ENCODE measurements at places on chromosomes 1 and 21.
A peak's percentile ranks its signal among the peaks of the same experiment; 100 is the strongest.

DNA sequence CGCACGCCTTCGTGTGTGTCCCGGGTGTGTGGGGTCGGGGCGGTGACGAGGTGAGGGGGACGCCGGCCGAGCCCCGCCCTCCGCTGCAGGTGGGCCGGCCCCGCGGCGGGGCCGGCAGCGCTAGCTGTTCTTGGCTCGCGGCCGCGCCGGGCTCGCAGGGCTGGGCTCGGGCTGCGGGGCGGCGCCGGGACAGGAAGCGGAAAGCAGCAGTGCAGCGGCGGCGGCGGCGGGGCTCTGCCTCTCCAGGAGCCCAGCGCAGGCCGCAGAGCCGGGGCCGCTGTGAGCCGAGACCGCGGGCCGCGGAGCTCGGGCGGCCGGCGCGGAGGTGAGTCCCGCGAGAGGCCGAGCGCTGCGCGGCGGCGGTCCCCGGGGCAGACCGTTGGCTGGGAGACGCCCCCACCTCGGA lies at the start of gene VANGL1:
Gene VANGL1, plus strand, starts transcription at position 209 of the 406 bp plus-strand sequence. CDS start 9,444 bp downstream, outside the sequence.
- no peak for DNase-seq

DNA sequence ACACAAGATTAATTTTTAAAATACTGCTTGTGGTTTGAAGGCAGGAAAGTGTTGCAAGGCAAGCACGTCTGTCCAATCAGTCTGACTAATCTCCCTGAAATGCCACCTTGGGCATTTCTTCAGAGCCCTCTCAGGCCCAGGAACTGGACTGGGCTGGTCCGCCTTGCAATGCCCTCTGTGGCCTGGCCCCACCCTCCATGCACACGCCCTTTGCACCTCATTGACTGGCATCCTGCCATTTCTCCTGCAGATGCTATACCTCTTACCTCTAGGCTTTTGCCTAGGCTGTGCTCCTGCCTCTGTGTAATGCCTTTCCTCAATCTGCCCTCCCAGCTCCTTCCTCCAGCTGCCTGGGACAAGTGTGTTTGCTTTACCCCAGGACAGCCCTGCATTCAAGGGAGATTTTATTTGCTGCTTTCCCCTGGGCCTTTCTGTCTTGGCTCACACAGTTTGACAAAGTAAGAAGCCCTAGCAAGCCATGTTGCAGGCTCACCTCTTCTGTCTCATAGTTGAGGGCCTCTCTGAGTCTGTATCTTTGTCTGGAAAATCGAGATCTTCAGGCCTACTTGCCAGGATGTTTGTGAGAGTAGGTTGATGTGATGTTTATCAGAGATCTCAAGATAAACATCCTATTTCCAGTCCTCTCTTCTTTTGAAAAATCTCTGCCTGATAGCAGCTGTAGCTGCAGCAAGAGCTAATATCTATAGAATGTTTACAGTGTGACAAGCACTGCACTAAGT lies 149.2 kb upstream of the JUN start:
- DNase-seq, result no peak

- DNase-seq, result no peak
Observed at GRCh38 chr1:47439017-47439818, 1.4 kb downstream of the FOXD2 start.

GRCh38 chr1:226711976-226712741 lies 26.9 kb downstream of the ITPKB start:
- peak; percentile 65 for DNase-seq

DNA sequence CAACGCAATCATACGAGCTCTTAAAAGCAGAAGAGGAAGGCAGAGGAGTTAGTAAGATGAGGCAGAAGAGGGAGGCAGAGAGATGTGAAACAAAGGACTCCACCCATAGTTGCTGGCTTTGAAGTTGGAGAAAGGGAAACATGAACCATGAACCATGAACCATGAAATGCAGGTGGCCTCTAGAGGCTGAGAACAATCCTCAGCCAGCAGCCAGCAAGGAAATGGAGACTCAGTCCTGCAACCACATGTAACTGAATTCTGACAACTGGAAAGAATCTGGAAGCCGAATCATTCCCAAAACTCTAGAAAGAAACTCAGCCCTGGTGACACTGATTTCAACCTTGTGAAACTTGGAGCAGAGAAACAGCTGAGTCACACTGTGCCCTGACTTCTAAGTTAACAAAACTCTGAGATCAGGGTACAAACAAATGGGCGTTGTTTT lies 10.1 kb downstream of the DIPK1A start:
- peak; percentile 41 for DNase-seq

GRCh38 chr1:23394684-23395083 lies 25.0 kb upstream of the ZNF436 start:
- no peak for DNase-seq

DNA sequence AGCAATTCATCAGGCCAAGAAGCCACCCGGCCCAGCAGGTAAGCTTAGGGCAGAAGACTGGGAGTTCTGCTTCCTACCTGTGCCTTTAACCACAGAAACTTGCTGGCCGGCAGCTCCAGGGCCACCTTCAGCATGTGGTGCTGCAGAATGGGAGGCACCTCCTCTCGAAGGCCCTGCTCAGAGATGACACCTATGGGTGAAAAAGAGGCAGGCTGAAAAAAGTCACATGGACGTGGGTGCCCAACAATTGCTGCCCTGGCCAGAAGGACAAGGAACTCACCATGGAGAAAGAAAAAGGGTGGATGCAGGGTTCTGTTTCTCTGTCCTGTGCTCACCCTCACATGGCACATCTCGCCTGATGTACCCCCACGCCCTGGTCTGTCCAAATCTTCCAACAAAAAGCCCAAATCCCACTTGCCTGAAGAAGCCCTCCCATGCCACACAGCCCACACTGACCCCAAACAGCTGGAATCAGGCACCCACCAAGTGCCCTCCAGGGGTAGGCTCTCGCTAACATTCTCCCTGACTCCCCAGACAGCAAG lies 33.0 kb downstream of the URB1 start:
- no peak for DNase-seq

All from naive thymus-derived CD8-positive, alpha-beta T cell (primary cell).